ENCODE measurements at places on chromosomes 4 and X.

- no peak for DNase-seq
Measured at GRCh38 chr4:25632135-25632534, 23.5 kb upstream of the SLC34A2 start.

DNA sequence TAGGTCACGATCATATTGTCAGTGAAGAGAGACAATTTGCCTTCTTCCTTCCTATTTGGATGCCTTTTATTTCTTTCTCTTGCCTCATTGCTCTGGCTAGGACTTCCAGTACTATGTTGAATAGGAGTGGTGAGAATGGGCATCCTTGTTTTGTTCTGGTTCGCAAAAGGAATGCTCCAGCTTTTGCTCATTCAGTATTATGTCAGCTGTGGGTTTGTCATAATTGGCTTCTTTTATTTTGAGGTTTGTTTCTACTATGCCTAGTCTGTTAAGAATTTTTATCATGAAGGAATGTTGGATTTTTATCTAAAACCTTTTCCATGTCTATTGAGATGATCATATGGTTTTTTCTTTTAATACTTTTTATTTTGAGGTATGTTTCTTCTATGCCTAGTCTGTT lies 152.3 kb upstream of the MAD2L1 start:
- no peak for DNase-seq

DNA sequence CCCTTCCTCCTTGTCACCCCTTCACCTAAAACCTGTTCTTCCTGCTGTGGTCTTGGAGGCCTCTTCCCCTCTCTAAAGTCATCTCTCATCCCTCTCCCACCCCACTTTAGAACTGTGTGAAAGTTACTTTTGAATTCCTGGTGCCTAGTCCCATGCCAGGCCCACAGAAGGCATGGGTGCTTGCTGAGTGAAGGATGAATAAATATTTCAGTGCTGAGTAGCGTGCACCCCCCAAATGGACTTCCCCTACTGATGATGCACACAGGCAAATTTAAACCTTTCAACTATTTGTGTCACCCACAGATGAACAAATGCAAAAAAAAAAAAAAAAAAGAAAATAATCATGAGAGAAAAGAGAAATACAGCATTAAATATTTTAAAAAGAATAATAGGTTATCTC lies 19.8 kb downstream of the PSMD10 start:
- no peak for DNase-seq

DNA sequence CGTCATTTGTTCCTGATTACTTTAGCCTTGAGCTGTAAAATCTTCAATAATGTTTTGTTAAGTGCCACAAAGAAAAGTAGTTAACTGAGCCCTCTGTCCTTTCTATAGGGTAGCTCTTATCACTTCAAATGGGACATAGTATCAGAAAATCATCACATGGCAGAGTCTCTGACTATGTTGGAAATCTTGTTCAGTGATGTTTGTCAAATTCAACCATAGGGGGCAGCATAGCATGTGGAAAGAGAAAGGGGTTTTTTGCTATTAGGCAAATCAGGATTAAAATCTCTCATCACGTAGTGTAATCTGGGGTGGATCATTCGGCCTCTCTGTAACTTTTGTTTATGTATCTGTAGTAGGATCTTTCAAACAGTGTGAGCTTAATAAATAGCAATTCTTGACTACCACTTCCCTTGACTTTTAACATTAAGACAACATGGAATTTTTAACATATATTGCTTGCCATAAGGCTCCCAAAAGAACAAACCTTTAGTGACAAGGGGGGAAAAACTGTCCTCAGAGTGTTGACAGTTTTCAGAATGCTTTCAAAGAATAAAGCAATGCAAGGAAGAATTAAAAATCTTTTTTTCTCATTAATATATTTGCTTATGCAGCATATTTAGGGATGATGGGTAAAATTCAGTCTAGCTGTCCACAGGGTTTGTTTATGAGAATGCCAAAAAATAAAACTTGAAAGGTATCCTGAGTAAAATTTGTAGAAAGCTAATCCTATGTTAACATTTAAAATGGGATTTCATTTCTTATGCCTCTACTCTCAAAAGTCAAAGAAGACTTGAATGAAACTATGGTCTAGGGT lies 127.2 kb downstream of the FBXW7 start:
- DNase-seq = peak; percentile 78

- no peak for DNase-seq
Measured at GRCh38 chrX:47776292-47777006, 60.3 kb upstream of the ZNF81 start.

- DNase-seq = no peak
Measured at GRCh38 chr4:125994430-125994829, 679.7 kb downstream of the FAT4 start.

Measured in hematopoietic multipotent progenitor cell treated with erythropoietin and hydrocortisone succinate and interleukin-3 and kit ligand, for 6 days (in vitro differentiated cells).